Putamen (tissue), 1 donor: ENCODE measurements at places on chromosomes 5 and 9.

GRCh38 chr5:68919988-68920490 lies 173.8 kb upstream of the SLC30A5 start:
- DNase-seq: no peak

DNA sequence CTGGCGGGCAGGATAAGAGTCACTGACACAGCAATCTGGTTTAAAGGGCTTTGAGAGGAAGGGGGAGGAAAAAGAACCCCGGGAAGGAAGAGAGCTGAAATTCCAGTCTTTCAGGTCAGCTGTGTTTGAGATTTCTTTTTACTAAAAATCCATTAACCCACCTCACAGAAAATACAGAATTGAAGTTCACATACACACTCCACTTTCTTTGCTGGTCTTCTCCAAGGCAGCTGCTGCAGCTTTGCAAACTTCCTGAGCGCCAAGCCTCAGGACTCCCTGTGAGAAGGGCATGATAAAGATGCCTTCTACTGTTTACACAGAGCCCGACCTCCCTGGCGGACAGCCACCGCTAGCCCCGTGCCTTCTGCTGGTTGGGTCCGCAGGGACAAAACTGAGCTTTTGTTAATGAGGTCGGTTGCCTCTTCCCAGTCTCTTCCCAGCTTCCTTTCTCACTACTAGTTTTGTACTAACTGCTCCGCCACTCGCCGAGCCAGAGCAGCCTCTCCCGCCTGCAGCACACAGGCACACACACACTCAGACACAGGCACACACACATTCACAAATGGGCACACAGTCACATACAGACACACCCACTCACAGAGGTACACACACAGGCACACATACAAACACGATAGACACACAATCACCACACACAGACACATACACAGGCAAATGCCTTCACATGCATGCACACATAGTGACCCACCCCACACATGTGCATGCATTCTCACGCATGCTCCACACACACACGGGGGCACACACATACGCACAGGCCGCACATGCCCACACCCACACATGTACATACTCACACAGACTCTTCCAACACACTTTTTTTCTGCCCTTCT lies at the start of gene FREM1:
Gene FREM1, minus strand, starts transcription at position 468 of the 845 bp plus-strand sequence. CDS start 41,451 bp downstream, outside the sequence.
- DNase-seq: no peak

DNA sequence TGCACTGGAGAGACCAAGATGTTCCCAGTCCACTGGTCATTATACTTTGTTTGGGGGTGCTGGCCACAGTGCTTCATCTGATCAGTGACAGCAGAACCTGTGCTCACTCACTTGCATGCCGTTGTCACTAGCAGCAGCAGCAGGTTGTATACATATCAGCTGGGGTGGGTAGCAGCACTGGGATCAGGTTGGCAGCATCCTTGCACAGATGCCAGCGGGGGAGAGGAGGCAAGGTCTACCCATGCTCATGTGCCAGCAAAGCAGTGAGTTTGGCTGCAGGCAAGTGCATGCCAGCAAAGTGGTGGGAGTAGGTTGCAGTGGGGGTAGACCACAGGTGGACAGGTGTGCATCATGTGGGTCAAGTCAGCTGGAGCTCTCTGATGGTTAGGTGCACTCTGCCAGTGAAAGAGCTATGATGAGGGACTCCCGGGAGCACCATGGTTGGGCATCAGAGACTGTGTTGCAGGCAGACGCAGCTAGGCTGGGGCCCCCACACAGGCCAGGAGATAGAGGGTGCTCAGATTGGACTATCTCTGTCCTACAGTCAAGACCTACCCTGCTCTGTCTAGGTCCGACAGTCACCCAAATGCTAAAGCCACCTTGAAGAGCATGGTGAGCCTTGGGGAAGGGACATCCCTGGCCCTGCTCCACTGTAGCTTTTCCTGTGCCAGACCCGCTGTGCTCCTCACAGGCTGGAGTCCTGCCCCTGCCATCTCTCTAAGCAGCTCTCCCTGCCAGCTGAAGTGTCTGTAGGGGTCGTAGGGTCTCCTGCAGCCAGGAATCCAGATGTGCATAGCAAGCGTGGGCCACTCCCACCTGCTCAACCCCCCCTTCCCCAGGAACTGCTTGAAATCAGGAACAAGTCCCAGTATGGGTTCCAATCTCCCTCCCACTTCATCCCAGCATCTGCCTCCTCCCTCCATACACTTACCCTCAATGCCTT lies 119.8 kb downstream of the RNF180 start:
- DNase-seq: no peak

GRCh38 chr9:12961276-12961809 lies 186.5 kb downstream of the LURAP1L start:
- DNase-seq: no peak

GRCh38 chr9:130042406-130042884 lies 544 bp downstream of the FNBP1 start:
- DNase-seq: no peak

GRCh38 chr9:121271368-121272341 lies 3.7 kb downstream of the GSN start:
- DNase-seq: peak; percentile 53

DNA sequence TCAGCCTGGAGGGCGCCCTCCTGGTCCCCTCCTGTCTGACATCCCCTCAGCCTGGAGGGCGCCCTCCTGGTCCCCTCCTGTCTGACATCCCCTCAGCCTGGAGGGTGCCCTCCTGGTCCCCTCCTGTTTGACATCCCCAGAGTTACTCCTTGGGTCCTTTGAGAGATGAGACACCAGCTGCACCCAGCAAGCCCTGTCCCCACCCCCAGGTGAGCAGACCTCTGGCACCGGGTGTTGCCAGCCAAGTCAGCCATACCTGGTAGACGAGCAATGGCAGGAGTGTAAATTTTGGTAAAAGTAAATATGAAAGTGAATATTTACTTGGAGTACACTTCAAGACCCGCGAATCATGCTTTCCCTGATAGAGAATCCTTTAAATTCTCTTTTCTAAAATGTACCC lies 25.4 kb downstream of the EXOC3 start:
- no peak for DNase-seq

DNA sequence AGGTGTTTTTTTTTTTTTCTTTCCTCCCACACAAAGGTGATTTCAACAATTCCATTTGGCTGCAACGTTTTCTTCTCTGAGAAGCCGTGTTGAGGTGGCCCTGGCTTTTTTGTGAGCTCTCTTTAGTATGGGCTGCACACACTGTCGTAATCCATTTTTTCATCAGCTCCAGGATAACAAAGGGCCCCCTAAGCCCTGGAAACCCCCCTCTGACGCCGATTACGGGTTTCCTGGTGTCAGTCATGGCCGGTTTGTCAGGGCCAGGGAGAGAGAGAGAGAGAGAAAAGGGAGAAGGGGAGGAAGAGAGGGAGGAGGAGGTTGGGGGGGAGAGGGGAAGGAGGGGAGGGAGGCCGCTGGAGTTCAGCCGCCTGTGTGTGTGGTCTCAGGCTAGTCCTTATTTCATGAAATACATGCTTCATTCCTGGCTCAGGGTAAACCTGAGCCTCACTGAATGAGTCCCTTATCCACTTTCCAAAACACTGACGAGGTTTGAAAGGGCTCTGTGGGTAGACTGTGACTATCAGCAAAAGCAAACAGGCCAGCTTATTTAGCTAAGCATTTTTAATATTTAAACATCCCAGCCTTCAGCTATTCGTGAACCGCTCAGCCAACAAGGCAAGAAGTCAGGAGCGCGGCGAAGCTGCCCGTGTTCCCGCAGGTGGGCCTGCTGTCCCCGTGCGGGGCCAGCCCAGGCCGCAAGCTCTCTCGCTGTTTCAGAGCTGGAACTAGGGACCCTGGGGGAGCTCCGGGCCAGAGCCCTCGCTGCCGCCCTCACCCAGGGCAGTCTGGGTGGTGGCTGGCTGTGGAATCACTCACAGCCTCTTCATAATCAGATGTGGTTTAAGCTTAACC lies 172.8 kb downstream of the ERCC6L2 start:
- DNase-seq: peak; percentile 52

- DNase-seq: no peak
These were observed 227.4 kb downstream of the NR3C1 start for GRCh38 chr5:143176048-143176447.

GRCh38 chr9:137410891-137411249 lies 12.1 kb downstream of the EXD3 start:
- DNase-seq: no peak

- no peak for DNase-seq
These were observed 322.3 kb upstream of the EDIL3 start for GRCh38 chr5:84706678-84707641.

DNA sequence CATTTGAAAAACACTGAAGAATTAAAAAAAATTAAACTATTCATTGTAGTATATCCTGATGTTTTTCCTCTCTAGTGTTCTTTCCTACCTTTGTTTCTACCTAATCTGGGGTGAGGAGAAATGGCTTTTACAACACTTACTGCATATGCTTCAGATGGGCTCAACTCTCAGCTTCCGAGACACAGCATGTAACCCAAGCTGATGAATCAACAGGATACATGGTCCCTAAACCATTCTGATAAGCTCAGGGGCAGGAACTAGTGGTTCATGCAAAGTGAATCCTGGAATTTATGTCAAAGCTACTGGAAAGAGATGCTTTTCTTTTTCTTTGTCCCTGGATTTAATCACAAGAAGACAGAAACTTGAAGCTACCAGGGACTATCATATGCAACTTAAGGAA lies 672.5 kb upstream of the RORB start:
- no peak for DNase-seq

DNA sequence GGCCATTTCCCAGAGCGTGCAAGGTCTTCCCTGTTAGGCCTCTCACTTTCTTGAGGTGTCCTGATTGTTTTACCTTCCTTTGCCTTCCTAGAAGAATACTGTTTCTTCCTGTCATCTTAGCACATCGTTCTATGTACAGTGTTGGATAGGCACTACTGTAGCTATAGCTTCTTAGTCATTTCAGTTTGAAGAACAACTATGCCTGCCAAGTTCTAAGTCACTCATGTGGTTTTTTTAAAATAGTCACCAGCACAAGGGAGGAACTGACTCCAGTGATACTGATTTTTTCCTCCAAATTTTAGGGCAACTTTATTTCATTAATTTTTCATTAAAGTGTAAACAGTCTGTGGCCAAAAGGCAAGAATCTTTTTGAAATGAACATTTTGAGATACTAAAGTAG lies 122.4 kb upstream of the NR5A1 start:
- no peak for DNase-seq

DNA sequence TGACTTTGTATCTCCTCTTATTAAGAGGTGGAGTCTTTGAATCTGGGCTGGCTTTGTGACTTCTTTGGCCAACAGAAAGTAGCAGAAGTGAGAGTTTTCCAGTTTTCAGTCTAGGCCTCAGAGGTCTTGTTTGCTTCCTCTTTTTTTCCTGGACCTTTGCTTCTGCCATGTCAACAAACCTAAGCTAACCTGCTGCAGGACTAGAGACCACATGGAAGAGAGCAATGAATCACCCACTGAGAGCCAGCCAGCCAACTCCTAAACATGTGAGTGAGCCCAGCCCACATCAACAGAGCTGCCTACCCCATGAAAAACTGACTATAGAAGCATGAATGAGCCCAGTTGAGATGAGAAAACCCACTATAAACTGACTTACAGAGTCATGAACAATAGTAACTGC lies 29.9 kb downstream of the MRPL22 start:
- no peak for DNase-seq

DNA sequence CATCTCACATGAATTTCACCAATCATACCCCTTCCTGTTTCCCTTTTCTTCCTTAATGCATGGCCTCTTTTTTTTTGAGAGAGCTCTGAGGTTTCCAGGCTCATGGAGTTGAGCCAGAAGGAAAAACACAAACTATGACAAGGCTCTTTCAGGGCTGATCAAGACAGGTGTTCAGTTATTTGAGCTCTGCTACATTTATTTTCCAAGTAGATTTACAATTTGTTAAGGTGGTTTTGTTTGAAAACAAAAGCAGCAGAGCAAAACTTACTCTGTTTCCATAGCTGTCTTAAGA lies 62.4 kb upstream of the IL7R start:
- DNase-seq: no peak

- no peak for DNase-seq
These were observed 32.5 kb downstream of the TENT4A start for GRCh38 chr5:6745706-6746222.

- DNase-seq: no peak
These were observed 99.5 kb upstream of the MSX2 start for GRCh38 chr5:174624733-174625522.

DNA sequence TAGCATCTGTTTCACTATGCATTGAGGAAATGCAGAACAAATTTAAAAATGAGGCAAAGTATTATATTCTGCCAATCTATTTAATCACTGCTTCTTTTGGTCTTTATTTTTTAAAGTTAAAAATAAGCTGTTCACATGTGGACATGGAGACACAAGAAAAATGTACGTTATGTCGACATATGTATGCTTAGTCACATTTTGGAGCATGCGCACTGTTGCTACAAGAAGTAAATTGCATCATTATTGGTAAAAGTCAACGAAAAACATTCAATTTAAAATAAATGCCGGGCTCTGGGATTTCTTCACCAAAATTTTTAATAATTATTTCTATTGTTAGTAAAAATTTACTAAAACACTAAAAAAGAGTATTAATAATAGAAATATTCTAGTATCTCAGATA lies 876.3 kb upstream of the CTNND2 start:
- no peak for DNase-seq

DNA sequence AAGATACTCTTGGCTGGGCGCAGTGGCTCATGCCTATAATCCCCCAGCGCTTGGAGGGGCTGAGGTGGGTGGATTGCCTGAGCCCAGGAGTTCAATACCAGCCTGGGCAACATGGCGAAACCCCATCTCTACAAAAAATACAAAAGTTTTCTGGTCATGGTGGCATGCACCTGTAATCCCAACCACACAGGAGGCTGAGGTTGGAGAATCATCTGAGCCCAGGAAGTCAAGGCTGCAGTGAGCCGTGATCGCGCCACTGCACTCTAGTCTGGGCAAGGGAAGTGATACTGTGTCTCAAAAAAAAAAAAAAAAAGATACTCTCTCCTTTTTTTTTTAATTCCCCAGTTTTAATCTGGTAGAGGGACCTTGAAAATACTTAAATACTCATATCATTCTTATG lies 15.0 kb downstream of the ANKRD33B start:
- no peak for DNase-seq

GRCh38 chr5:36623832-36624231 lies 17.4 kb downstream of the SLC1A3 start:
- DNase-seq: no peak

- DNase-seq: no peak
These were observed 86.4 kb downstream of the GALNT10 start for GRCh38 chr5:154276973-154277331.

DNA sequence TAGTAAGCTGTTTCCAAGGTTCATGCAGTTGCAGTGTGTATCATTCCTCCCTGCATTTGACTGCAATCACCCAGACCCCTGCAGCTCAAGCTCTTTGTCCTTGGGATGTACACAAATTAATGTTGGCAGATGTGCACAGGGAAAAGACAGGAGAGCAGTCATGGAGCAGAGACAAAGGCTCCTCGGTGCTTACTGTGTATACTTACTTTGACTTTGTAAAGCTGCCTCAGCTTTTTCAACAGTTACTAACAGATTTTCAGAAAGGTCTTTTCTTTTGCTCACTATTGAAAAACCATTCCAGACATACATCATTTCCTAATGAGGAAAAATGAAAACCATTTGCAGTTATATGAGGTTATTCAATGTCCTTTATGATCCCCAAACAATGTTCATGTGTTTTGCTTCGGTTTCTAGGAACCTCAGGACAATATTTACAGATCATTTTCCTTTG lies 124.9 kb downstream of the TTC39B start:
- DNase-seq: no peak

GRCh38 chr9:99058964-99059921 lies 45.7 kb upstream of the TGFBR1 start:
- peak; percentile 46 for DNase-seq
